ENCODE measurements at places on chromosomes 6 and 20.

- no peak for DNase-seq
These were observed 285.4 kb upstream of the CHD6 start for GRCh38 chr20:41903586-41903985.

- DNase-seq: no peak
These were observed 41.4 kb downstream of the HBS1L start for GRCh38 chr6:135013211-135013610.

DNA sequence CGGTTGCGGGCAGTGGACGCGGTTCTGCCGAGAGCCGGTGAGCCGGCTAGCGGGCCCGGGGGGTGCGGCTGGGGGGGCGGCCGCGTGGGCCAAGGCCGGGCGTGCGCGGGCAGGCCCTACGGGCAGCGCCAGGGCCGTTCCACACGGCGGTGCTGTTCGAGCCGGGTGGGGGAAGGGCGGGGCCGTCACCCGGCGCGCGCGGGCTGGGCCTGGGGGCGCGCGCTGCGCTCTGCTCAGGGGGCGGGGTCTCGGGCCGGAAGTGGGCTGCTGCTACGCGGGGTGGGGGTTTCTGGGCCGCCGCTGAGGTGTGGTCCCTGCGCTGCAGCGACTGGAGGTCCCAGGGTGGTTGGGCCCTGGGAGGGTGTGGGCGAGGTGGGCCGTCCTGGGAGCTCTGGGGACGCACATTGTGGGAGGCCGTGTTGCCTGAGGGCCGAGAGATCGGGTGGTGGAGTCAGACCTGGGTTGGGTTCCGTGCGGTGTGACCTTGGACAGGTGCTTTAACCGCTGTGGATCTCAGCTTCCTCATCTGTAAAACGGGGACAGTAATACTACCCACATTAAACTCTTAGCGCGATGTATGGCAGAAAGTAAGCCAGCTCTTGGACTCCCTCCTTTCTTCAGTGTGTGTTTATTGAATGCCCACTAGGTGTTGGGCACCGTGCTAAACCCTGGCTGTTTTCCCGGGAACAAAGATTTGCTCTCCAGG is 391 bp downstream of the MAPRE1 start:
- DNase-seq: peak; percentile 70

GRCh38 chr20:49854190-49854875 is 41.7 kb downstream of the SLC9A8 start:
- no peak for DNase-seq

DNA sequence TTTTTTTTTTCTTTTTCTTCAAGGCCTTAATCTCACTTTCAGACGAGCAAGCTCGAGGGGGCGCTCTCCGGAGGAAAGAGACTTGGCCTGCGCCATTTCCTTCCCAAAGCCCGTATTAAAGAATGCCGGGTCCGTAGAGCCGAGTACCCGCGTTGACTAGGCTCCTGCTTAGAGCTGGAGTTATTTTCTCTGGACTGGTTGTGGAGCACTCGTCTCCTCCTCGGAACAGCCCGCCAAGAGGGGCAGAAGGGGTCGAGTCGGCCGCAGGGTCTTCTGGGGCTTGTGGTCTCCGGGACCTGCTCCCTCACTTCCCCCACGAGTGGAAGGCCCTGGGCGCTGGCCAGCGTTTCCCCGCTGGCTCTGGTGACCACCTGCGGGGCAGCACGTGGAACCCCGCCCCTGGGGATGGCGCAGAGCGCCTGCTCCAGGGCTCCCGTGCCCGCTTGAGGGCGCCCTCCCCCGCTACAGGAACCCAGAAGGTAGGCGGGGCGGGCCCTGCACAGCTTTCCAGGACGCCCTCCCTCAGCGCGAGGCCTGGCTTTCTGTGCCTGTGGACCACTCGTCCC is 2.7 kb upstream of the MEI4 start:
- no peak for DNase-seq

GRCh38 chr6:37302086-37302686 is 44.2 kb upstream of the TMEM217 start:
- no peak for DNase-seq

- no peak for DNase-seq
These were observed 896 bp downstream of the SYS1 start for GRCh38 chr20:45363611-45364492.

DNA sequence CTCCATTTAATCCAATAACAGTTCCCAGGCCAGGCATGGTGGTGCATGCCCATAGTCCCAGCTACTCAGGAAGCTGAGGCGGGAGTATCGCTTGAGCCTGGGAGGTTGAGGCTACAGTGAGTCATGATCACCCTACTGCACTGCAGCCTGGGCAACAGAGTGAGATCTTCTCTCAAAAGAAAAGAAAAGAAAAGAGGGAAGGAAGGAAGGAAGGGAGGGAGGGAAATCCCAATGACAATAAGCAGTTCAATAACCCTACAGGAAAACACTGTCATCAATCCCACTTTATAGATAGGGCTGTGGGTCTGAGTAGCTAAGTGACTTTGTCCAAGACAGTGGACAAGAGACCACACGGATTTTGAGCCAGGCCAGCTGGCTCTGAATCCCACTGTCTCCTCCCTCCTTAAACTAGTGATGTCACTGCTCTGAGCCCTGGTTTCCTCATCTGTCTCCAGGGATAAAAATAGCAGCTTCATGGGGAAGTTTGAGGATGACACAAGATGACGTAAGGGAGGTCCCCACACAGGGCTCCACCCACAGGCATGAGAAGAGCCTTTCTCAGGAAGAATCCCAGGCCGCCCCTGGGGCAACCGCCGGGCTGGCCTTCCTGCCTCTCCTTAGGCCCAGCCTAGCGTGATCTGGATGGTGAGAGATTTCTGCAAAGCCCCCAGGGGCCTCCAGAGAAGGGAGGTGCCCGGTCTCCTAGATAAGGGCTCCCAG is 7.2 kb upstream of the TRIB3 start:
- DNase-seq: peak; percentile 53

GRCh38 chr6:105484238-105485161 is 81.6 kb upstream of the PREP start:
- DNase-seq: peak; percentile 7

DNA sequence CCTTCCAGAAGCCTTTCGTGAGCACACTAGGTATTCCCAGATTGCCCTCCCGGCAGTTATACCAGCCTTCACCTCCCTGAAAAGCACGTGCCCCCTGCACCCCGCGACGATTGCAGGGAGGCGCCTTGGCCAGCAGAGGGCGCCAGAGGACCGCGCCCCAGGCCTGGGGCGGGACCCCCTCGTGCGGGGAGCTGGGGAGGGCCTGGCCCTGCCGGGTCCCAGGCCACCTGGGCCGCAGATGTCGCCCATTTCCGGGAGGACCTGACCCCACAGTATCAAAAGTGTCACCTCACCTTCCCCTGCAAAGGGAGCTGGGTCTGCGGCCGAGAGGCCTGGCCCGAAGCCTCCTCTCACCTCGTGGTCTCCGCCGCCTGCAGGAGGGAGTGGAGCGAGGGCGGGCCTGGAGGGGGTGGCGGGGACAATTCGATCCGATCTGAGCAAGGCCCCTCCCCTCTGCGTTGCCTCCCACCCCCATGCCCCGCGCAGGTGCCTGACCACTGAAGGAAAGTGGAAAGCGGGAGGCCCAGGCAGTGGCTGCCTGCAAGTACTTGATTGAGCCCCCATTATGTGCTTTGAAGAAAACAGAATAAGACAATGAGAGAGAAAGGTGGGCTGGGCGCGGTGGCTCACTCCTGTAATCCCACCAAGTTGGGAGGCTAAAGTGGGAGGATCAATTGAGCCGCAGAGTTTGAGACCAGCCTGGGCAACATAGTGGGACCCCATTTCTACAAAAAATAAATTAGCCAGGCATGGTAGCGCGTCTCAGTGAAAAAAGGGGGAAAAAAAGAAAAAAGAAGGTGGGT is 3.5 kb upstream of the SNAI1 start:
- peak; percentile 86 for DNase-seq

DNA sequence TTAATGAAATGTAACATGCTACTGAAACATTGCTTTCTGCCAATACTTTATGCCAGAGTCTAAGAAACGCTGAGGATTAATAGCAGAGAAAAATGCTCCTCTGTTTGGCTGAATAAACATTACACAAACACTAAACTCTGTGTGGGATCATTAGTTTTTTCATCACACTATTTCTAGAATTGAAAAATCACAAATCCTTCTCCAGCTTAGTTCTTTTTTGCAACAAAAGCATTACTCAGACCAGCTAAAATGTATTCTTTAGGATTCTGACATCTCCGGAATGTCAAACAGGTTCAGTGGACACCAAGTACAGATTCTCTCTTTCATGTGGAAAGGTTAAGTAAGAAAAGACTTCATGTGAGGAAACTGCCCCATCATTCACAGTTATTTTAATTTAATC is 226.9 kb downstream of the SIM1 start:
- DNase-seq: no peak

DNA sequence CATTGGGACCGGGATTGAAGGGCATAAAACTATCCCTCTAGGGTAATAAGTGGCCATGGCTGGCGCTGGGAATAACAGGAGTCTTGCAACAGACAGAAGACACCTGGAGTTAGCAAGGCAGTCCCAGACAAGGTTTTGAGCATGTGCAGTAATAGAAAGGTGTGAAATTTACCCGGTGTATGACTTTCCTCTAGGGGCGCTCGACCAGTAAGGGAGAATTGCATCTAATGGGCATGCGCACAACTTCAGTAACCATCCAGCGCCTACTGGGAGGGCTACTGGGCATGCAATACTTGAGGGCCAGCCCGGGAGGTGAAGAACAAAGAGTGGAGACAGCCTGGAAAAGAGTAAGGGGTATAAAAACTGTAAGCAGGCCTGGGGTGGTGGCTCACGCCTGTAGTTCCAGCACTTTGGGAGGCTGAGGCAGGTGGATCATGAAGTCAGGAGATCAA is 32.7 kb downstream of the SERPINB6 start:
- DNase-seq: peak; percentile 73

- no peak for DNase-seq
These were observed 63.9 kb downstream of the FARS2 start for GRCh38 chr6:5325173-5325572.

GRCh38 chr20:38353316-38353715 is 7.0 kb downstream of the LBP start:
- no peak for DNase-seq

- no peak for DNase-seq
These were observed 109.1 kb upstream of the FAM184A start for GRCh38 chr6:119187596-119187995.

DNA sequence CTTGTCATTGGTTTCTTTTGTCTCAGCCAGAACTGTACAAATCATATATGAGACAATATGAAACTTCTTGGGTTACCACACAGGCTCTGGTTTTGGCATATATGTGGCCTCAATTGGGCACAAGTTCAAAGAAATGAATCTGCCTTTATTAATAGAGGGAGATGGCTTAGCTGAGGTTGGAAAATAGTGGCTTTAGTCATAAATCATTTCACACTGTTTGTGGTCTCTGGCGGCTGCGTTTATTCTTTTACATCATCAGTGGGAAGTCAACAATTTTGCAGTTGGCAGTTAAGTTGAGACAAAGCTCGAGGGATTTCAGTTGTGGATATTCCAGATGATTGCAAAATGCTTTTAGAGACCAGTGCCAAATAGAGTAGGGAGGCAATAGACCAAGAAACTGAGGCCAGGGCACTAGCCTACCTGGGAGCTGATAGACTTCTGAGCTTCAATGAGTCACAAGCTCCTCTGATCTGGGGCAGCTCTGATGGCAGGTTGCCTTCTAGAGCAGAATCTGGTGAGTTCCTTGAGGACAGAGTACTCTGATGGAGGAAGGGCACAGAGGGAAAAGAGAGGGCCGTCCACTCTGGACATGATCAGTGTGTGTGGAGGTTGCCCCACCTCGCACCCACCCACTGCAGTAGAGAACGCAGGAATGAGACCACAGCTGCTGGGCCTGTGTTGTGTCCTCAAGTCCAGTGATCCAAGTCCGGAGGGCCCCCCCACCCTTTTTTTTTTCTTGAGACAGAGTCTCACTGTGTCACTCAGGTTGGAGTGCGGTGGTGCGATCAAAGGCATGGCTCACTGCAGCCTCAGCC is 73.5 kb downstream of the ARMC2 start:
- DNase-seq: no peak
